ENCODE measurements at places on chromosomes 16 and 17.

DNA sequence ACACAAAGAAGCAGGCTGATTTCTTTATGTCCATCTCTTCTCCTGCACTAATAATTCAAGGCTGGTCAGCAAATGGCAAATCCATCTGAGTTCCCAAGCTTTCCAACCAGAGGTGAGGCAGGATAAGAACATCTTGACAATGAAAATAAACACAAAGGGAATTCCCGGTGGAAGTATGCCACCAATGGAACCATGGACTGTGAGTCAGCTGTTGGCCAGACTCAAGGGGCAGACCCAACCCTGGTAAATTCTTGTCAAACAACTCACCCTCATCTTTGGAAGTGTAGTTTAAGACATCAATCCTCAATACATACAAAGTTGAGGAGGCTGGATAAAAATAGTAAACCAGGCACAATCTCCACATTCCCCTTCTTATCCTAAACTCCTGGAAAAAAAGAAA, 74.3 kb upstream of the CES5A start:
- DNase-seq = peak; percentile 8

GRCh38 chr16:56610017-56610608, 1.7 kb downstream of the MT2A start:
- peak; percentile 96 for DNase-seq

- DNase-seq = no peak
Measured at GRCh38 chr16:86800894-86801293, 222.5 kb downstream of the FOXL1 start.

GRCh38 chr17:82965371-82965770, 114.0 kb upstream of the METRNL start:
- DNase-seq = no peak

- no peak for DNase-seq
Measured at GRCh38 chr16:69889295-69889964, 61.7 kb upstream of the CLEC18A start.

DNA sequence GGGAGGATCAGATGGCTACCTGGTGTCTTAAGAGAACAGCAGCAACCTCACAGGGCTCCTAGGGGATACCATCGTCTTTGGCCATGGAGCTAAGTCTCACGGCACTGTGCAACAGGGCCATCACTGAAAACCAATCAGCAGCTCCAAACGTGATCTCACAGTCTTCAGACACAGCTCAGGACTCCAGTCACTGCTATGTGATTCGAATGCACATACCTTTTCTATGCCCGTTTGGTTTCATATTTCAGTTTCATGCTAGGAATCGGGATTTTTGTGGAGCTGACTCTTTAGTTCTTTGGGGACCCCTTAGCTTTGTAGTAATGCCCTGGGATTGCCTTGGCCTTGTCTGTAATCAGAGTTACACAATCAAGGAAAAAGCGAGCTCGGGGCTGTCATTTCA, 162.8 kb upstream of the CDH11 start:
- no peak for DNase-seq

DNA sequence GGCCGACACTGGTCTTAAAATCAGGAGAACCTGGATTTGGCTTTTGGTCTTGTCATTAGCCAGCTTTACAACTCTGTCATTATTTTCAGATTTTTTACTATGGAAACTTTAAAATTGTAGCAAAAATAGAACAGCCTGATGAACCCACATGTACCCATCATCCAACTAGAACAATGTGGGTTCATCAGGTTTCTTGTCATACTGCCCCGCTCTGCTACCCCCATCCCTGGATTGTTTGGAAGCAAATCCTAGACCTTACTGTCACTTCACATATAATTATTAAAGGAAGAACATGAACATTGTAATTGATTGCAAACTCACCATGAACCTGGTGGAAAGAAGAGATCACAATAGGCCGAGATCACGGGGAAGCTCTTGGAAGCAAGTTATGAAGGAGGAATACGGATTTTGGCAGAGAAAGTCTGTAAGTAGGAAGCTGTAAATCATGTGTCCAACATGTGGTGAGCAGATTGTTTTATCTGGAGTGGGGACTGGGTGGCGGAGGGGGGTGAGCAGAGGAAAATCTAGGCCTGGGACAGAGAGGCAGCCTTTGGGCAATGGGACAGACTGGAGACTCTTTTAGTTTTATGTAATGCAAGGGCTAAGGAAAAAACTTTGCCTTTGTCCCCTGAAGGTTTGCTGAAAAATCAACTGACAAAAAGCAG, 67.0 kb downstream of the PITPNC1 start:
- DNase-seq = peak; percentile 50

DNA sequence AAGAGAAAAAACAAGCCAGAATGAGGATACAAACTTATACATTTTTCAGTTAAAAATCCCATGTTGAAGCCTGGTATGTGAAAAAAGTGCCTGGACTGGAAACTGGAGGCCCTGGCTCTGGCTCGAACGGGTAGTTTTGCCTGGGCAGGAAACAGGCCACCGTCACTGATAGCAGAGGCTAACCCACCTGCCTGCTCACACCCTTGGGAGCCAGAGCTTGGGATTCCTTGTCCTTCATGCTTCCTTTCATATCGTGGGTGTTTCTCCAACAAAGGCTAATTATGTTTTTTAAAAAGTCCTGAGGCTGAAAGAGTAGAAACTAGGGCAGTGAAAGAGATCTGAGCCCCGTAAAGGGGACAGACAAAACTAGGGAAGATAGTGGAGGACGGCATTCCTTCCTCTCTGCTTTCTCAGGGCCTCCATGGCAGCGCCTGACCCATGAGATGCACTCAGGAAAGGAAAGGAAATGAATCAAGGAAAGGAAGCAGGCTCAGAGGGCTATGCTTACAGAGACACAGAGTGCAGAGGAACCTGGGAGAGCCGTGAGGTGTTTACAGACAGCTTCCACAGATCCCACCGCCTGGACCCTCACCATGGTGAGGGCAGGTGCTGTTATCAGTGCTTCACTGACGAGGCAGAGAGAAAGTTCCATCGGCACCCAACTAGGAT, 138.1 kb downstream of the PARN start:
- DNase-seq = no peak

DNA sequence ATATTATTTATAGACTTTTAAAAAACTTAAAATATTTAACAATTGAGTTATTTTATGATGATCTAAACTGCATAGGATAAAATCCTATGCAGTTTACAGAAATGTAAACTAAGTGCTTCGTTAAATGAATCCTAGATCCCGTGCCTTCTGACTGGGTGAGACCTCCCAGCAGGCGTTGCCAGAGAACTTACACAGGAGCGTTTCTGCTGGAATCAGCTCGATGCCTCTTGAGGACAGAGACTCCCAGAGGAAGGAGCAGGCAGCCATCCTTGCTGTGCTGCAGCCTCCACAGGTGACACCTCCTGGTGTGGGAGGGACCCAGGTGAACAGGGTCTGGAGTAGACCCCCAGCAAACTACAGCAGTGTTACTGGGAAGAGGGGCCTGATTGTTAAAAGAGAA, 160.4 kb downstream of the WWOX start:
- DNase-seq = peak; percentile 13

DNA sequence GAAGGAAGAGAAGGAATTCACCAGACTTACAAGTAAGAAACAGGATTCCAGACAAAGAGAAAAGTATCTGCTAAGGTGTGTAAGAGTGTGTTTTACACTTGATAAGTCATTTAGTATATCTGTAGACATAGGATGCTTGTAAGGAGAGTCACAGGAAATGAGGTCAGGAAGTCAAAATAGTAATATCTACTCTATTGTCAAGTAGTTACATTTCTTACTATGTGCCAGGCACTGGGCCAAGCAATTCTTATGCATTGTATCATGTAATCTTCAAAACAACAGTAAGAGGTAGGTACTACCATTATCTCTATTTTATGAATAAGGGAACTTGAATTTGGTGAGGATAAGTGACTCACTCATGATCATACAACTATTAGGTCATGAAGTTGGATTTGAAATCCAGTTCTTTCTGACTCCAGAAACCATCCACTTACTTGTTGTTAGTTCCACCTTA, 129.1 kb downstream of the SNX11 start:
- DNase-seq = no peak

DNA sequence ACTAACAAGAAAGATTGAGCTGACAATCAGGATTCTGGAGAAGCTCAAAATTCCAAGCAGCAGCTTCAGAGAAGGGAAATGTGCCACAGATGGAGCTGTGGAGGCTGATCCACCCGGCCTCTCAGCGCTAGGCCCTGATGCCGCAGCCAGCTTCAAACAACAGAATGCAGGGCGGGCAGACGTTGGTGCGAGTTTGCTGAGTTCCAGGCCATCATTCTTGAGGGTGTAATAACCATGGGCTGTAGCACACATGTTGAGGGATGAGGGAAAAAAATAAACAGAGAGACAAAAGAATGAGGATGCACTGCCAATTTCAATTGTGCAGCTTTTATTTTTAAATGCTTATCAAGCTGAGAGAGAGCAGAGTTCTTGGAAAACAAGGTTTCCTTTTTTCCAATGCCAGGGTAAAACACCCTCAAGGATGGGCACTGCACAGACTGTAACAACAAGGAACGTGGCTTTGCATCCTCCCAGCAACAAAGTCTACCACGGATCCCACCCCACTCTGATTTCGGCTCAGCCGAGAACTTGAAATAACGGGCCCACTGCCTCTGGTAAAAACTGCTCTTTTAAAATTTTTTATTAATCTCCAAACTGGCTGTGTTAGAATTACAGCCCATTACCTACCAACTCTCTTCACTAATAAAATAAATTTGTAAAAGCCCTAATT, 90.2 kb downstream of the SMG6 start:
- DNase-seq = peak; percentile 43

DNA sequence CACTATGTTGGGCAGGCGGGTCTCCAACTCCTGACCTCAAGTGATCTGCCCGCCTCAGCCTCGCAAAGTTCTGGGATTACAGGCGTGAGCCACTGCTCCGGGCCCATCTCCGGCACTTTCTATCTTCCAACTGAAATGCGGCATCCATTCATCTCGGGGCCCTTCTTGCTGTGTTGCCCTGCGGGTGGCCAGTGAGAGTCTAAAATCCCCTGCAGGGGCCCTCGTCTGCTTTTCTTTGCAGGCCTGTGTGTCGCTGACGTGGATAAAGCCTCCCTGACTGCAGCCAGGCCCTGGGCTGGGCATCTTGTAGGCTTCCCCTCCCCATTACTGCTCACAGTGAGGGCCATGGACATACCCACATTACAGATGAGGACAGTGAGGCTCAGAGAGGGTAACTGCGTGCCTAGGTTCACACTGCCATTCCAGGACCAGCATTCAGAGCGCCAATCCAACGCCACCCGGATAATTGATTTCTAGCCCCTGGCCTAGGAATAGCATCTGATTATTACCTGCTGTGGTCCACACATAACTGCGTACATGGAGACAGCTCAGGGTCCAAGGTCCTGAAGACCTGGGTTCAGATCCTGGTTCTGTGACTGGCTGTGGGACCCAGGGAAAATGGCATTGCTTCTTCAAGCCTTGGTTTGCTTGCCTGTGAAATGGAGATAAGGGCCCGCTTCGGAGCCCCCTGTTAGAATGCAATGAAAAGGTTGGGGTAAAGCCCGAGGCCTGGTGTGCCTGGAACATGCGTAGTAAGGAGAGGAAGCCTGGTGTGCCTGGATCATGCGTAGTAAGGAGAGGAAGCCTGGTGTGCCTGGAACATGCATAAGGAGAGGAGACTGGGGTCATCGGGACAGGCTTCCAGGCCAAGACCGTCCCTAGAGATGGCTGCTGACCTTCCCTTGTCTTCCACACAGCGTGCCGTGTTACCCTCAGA, 25.0 kb downstream of the CRISPLD2 start:
- no peak for DNase-seq

DNA sequence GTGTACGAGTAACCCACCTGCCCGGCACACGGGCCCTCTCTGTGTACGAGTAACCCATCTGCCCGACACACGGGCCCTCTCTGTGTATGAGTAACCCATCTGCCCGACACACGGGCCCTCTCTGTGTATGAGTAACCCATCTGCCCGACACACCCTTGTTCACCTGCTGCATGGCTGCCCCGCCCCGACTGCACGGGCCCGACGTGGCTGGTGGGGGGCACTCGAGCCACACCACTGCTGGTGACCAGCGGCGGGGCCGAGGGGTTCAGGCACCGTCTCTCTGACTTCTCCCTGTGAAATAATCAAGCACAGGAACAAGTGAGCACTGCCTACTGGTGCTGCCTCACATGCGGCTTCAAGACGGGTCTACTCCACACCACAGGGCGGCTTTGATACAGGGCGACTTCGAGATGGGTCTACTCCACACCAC, 22.1 kb downstream of the MAP1LC3B start:
- DNase-seq = no peak

- no peak for DNase-seq
Measured at GRCh38 chr17:17446666-17447155, 30.1 kb upstream of the MED9 start.

GRCh38 chr16:6250511-6250910, 1082.1 kb upstream of the RBFOX1 start:
- DNase-seq = no peak

DNA sequence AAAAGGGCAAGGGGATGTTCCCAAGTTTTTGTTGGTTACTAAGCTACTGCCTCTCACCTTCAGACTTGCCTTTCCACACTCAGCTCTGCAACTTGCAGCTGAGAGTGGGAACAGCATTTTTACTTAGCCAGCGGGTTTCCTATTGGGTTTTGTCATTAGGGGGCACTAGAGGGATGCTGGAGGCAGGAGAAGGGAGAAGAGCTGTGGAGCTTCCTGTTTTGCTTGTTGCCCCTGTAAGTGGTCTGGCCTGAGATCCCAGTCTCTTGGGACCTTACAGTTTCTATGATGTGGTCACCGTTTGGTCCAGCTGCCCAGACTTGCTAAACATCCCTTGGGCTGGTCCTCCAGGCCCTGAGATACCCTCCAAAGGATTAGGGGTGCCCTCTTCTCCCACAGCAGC, 209.6 kb upstream of the NLRP1 start:
- DNase-seq = no peak

DNA sequence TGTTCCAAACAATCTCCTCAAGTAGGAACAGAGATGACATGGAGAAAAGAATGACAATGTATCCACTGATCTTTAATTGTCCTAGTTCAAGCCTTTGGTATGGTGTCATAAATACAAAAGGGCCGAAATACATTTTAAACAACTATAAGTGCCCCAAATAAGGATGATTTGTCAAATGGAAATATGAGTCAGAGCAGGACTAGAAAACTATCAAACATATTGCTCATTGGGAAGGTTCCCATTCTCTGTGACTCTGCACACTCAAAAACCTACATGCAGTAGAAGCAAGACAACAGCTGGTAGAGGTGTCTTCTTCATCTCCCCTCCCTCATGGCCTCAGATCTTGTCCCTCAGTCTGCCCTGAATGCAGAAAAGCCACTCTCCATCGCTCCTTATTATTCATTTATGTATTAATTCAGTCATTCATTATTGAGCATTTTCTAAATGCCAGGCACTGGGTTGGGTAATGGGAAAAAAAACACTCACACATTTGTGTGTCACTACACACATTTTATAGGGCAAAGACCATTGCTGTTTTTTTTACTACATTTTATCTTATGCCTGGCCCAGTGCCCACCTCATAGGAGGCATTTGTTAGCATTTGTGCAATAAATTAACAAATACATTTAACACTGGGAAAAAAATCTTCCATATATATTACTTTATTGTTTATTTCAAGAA, 10.1 kb downstream of the CA10 start:
- DNase-seq = no peak
